ENCODE measurements at places on chromosomes 6 and 20.

DNA sequence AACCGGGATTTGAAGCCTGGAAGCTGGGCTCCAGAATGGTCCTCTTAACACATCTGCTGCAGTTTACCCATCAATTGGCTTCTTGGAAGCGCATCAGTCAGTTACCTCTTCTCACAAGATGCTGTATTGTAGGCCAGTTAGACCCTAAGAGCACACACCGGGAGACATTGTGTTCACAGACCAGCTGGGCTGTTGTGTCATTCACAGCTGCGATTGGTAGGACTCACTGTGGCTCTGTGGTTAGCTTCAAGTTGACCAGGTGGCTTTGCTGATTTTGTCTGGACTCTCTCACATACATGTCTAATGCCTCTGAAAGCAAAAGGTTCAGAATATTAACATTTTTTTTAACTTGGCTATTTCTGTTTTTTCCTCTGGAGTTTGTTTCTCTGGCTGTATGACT, 64.8 kb downstream of the SNX9 start:
- DNase-seq: no peak

- no peak for DNase-seq
Observed at GRCh38 chr6:7132398-7133035, 24.8 kb downstream of the RREB1 start.

GRCh38 chr6:116050737-116051136, 10.0 kb downstream of the FRK start:
- DNase-seq: no peak

- DNase-seq: no peak
Observed at GRCh38 chr20:24993337-24994185, 1.0 kb upstream of the APMAP start.

GRCh38 chr20:50032955-50033666, 50.3 kb downstream of the SNAI1 start:
- DNase-seq: no peak

DNA sequence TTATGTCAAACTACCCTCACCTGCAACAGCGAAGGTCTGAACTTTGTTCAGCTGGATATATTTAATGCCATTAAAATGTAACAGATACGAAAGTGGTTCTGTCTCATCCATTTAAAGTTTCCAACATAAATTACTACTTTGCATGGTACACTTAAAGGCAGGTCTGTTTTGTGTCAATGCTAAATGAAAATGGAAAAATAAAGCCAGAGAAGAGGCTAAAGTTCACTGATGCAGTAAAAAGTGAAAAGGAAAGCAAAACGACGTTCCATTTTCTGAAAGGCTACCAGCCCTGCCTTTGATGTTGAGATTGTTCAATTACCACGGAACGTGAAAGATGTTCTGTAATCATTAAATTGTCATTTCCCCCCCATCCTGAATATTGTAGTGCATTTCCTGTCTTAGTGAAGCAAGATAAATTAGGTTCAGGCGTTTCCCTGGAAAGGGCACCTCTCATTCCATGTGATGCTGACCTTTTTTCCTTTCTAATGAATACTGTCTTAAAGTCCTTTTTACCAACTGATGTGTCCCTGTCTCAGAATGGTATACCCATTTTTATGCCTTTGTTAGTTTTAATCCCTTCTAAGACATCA, 334.7 kb upstream of the JAG1 start:
- no peak for DNase-seq

DNA sequence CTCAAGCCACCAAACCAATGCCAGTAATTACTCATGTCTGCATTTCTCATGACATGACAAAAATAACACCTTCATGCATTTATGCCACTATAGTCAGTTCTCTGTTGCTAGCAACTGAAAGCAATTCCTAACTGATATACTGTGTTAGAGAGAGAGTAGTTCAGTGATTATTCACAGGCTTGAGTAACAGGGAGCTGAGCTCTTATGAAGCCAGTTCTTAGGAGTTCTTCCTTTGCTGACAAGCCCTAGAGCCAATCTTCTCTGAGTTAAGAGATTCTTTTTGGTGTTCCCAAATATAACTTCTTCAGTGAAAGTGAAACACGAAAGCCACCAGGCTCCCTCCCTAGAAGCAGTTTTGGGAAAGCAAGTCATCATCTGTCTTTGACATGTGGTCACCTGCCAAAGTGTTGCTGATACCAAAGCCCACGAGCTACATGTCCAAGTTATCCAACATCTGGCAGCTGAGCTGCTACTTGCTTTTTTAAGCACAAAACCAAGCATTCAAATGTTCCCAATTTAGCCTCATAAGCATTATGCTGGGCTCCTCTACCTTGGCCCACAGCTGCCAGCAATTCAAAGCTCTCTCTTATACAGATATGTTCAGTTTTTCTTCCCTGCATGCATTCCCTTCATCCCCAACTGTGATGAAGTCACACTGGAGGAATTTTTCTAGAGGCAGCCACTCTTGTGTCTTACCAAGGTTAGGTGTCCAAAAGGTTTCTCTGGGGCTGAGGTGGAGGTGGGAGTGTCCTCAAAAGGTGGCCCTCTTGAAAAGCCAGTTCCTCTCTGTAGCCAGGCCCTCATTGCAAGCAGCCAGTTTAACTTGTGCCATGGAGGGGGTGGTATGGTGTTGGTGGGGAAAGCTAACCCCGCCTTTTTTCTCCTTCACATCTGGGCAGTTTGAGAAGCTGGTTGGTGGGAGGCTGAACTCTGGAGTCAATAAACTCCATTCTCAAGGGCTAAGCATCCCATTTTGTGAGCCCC, 92.7 kb upstream of the ARMC2 start:
- DNase-seq: no peak

- DNase-seq: no peak
Observed at GRCh38 chr6:12490351-12490903, 200.3 kb downstream of the EDN1 start.

GRCh38 chr6:18160911-18161310, 5.7 kb downstream of the KDM1B start:
- DNase-seq: no peak

DNA sequence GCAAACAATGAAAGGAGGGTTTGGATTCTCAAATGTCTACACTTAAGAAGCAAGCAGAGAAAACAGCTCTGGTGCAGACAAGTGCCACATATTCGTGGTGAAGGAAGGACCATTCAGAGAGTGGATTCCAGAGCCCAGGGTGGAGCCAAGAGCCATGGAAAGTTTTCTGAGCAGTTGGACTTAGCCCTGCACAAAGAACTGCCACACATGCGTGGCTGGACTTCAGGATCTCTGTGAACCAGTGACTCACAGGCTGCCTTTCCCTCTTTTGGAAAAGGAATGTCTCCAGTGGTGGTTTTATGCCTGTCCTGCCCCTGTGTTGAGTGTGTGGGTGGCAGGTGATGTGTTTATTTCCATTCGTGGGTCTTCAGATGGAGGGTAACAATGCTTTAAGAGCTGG, 489.5 kb downstream of the CDH26 start:
- DNase-seq: no peak

DNA sequence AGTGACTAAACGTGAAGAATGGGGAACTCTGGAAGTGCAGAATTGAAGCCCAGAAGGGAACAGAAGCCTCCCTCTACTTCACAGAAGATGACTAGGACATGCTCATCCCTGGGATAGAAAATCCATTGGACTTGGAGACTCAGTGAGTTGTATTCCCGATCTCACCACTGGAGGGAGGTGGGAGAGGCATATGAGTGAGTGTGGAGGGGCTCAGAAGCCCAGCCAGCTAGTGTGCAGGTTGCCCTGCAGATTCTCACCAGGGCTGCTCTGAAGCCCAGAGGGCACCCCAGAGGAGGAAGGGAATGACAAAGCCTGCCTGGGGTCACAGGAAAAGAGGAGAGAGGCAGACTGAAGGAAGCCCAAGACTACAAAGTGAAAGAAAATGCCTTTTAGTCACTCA, 42.1 kb upstream of the HLA-E start:
- DNase-seq: no peak

GRCh38 chr6:20024316-20024673, 187.1 kb downstream of the ID4 start:
- no peak for DNase-seq

DNA sequence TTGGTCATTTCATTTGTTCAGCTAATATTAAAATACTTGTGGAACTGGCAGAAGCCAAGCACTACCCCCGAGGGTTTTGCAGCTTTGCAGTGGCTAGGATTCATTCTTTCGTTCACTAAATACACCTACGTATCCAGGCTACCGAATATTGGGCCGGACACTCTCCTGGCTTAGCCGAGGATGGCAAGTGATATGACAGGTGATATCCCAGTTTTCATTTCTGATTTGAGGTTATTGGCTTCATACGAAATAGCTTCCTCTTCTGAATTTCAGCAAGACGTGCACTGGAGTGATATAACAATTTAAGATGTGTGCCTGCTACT, 536 bp upstream of the MTFR2 start:
- no peak for DNase-seq

GRCh38 chr20:20010639-20011500, 6.3 kb upstream of the NAA20 start:
- DNase-seq: no peak

DNA sequence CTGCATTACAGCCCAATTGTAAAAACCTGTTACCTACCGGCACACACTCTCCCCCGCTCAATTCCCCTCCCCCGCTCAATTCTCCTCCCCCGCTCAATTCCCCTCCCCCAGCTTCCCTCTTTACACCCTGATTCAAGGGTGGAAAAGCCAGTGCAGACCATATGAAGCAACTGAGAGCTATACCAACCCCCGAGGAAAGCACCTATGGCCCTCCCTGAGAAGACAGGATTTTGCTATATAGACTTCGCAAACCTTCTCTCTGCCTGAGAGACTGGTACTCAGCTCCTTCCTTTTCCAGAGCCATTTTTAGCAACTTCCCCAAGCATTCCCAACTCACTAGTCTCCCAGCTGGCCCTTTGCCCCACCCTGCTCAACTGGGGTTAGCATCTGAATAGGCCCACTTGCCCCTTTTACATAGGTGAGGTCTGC, 7.6 kb downstream of the GNAS-AS1 start:
- DNase-seq: no peak

DNA sequence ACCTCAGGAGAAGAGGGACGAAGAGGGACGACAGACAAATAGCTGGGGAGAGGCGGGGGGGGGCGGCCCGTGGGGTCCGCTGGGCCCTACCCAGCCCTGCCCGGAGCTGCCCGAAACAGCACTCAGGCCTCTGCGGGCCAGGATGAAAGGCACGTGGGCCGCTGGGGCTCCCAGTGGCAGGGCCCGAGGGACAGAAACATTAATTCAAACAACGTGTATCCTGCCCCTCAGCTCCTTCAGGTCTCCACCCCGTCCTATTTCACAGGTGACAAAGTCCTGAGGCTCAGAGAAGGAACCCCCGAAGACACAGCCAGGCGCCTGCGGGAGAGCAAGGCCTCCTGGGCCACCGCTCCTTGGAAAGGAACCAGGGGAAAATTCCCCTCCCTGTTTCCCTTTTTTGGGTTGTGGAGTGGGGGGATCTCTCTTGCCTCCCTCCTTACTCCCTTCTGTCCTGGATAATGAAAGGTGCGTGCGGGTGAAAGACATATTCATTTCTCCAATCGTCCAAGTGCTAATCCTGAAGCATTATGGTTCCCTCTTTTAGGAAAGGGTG, 93.3 kb downstream of the RNASET2 start:
- DNase-seq: no peak

GRCh38 chr6:27865850-27866356, 46.3 kb downstream of the OR2B2 start:
- no peak for DNase-seq

DNA sequence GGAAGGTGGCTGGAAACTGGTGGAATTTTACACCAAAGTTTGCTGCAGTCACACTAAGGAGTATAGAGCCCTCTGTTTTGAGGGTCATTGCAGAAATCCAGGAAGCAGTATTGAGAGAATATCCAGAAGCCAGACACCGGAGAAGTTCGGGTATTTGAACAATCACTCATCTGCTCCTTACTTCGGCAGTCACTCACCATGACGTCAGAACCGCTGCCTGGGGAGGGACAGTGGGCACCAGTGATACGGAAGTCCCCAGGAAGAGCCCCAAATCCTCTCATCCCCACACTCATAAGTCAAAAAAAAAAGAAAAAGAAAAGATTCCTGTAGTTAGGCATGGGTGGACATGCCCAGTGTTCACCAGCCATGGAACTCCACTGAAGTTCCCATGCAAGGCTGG, 4.0 kb downstream of the LY6G5C start:
- DNase-seq: no peak

- no peak for DNase-seq
Observed at GRCh38 chr6:140011537-140011936, 637.1 kb upstream of the CITED2 start.

- no peak for DNase-seq
Observed at GRCh38 chr6:159214281-159214680, 45.1 kb downstream of the FNDC1 start.

DNA sequence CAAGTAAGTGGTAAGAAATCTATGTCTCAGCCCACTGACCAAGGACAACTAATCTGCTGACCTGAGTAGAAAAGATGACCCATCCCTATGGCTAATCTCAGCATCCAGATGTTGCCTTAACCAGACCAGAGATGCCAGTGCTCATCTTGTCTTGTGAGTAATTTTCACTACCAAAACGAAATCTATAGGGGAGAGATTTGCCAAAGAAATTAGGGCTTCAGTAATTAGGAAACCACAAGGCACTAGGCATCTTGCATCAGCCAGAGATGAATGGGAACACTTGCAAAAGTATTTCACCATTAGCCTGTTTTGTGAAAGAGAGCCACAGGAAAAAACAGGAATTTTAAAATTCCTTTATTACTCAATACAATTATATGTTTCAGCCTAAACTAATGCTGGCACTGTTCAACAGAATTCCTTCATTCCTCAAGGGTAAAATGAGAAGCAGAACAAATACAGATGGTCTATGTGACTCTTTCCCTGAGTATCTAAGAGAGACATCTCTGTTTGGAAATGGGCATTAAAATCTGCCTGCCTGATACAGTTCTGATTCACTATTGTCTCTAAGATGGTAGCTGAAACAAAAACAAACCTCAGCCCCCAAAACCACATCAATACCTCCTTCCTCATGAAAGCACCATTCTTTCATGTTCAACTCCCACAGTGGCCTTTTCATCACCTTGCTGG, 87.8 kb downstream of the GMDS start:
- DNase-seq: no peak

- no peak for DNase-seq
Observed at GRCh38 chr6:40755046-40755681, 168.0 kb upstream of the LRFN2 start.

DNA sequence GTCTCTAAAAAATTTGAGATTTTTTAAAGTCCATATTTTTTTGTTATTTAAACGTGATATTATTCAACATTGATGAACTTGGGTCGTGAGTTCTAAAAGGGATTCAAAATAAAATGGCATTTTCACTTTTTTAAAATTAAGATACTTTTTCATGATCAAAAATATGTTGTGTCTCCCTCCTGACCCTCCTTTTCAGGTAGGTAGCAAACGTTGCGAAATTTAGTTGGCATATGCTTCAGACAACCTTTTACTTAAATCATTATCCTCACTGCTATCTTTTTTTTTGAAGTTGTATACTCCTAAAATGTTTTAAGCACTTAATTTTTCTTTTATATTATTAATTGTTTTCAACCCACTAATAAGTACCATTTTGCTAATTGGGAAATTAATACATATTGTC, 133.5 kb downstream of the ARHGAP18 start:
- DNase-seq: no peak

GRCh38 chr20:41694796-41695195, 76.6 kb upstream of the CHD6 start:
- DNase-seq: no peak

- DNase-seq: no peak
Observed at GRCh38 chr20:61644378-61645076, 392.5 kb downstream of the CDH4 start.

Measured in stimulated activated CD8-positive, alpha-beta memory T cell treated with anti-CD3 and anti-CD28 coated beads, Interleukin-7, amount 100 ng/mL, for 4 hours (primary cell).